ENCODE measurements at places on chromosomes 4 and X.

DNA sequence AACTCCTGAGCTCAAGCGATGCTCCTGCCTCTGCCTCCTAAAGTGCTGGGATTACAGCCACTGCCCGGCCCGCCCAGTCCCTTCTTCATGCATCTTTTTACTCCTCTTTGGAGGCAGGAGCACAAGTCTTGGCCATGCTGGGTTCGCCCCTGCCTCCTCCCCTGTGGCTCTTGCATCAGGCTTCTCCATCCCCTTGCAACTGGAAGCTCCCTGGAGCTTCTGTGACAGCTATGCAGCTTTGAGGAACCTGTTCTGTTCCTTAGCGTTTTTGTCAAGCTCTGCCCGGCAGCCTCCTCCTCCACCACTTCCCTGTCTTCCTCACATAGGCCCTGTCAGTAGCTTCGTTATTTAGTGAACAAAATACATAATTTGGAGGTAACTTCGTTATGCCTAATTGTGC, 73.9 kb downstream of the PSAPL1 start:
- DNase-seq, result no peak

DNA sequence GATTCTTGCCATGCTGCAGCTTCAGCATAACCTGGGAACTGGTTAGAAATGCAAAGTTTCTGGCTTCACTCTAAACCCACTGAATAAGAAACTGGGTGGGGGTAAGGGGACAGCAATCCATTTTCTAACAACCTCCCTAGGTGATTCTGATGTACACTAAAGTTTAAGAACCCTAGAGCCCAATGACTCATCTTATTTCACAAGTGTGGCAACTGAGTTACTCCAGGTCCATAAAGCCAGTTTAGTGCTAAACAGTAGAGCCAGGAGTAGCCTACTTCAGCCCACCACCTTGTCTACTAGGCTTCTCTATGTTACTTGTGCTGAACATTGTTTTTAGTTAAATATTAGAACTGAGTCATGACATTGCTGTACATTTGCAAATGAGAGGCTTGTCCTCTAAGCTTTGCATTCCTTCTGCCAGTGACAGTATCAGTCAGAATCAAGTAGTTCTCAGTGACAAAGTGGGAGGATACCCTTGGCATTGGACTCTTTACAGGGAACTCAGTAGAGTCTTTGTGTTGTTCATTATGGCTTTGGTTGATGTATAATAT, 518.0 kb downstream of the RPA4 start:
- DNase-seq, result peak; percentile 14

GRCh38 chr4:15653864-15654592, 1.1 kb downstream of the FBXL5 start:
- peak; percentile 60 for DNase-seq

DNA sequence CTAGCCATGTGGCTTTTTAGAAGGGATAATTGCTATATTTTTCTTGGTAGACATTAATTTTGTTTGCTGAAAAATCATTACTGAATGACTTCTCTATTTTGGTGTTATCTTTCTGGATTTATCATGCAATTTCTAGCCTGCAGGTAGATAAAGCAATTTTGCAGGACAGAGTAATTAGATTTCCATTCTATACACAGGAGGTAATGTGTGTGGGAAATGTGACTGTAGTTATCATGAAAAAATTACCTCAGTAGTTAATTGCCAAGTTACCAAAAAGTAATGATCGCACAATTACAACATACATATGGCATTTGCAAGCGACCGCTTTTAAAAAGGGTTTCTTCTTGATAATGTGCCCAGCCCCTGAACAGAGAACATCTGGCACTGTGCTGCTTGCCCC, 66.1 kb downstream of the KIT start:
- no peak for DNase-seq

GRCh38 chr4:140046016-140046415, 108.0 kb downstream of the MAML3 start:
- no peak for DNase-seq

DNA sequence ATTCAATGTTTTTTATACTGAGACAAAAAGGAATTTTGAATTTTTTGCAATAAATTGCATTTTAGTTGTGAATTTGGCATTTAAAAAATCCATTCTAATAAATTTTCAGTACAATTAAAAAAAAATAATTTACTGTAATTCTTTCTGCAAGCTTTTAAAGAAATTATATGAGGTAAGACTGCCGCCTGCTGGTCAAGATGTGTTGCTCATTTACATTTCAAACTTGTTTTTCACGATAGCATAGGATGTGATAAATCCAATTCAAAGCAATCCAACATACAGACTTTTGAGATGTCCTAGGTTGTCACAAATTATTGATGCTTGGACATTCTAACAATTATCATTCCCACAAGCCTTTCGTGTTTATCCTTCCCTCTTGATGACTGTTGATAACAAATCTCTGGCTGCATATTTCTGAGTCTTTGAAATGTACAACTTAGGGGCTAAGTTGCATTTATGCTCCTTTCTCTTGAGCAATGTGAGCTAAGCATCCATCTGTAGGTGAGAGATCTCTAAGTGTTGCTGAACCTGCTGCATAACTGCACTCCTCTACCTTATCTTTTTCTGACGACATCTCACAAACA, 21.7 kb upstream of the MFAP3L start:
- DNase-seq, result peak; percentile 64

GRCh38 chrX:71195964-71196649, 26.9 kb upstream of the GJB1 start:
- no peak for DNase-seq

DNA sequence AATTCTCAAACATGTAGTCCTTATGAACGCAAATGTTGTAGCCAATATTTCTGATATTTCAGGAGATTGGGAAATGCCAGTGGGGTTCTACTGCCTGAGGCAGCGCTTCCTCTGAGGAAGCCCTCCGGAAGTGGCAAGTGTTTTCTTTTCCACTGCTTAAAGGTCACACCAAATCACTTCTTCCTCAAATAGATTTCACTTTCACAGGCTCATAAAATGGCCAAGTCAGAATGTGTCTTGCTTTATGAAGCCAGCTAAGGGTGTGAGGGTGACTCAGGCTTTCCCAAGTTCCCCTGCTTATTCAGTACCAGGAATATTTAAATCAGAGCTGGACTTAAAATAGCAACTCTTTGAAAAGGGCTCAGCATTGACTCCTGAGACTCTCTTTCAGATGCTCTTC, 514.2 kb upstream of the DIPK2B start:
- peak; percentile 70 for DNase-seq

GRCh38 chr4:7829652-7830580, 109.7 kb downstream of the AFAP1 start:
- DNase-seq, result no peak

- no peak for DNase-seq
Observed at GRCh38 chr4:44914223-44914622, 187.9 kb upstream of the GNPDA2 start.

- DNase-seq, result peak; percentile 66
Observed at GRCh38 chrX:133254666-133255065, 36.5 kb upstream of the TFDP3 start.

GRCh38 chrX:96455078-96455477, 229.6 kb upstream of the DIAPH2 start:
- no peak for DNase-seq

DNA sequence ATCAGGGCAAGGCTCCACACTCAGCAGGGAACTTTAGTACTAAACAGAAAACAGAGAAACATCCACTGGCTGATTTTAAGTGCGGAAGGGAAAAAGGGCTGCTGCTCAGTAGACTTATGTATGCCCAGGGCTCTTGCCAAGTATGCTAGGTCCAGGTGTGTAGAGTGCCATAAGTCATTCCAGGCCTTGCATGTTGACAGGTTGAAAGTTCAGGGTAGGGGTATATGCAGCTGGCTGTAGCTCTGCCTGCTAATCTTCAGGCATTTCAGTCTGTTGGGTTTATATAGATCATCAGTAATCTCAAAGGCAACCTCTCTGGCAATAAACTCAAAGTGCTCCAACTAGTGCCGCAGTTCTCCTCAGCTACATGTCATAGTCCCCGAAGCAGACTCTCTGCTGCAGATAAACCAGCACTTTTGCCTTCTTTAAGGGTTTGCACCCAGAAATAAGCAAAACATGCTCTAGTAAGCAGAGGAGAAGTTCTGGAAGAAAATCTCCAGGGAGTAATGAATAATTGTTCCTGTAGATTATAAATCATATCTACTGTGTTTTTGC, 134.9 kb upstream of the GRIA3 start:
- DNase-seq, result no peak

GRCh38 chr4:145626623-145626982, 7.4 kb downstream of the MMAA start:
- DNase-seq, result no peak

DNA sequence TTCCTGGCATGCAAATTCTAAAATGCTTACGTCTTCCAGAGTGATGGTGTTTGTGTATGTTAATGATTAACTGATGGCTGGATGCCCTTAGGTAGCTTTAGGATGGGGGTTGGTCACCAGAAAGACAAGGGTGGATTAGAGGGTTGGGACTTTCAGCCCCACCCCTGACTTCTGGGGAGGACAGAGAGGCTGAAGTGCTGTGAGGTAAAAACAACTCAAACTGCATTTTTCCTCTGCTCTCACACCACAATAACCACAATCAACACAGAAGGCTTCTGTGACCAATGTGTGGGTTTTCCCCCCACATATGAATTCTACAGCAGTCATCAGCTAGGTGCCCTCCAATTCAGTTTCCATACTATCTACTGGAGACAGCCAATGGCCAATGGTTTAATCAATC, 18.7 kb upstream of the DDIT4L start:
- DNase-seq, result peak; percentile 17

DNA sequence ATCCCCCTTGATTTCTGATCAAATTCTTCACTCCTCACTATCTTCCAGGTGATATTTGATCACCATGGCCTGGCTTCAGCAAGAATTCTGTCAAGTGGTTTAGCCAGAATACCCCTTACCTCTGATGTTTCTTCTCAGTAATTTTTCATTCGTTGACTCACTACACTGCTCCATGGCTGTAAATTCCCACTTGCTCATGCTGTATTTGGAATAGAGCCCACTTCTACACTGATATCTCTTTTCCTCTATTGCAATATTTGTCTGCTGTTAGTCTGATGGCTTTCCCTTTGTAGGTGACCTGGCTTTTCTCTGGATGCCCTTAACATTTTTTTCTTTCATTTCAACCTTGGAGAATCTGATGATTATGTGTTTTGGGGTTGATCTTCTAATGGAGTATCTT, 73.9 kb upstream of the DIPK2B start:
- peak; percentile 2 for DNase-seq

DNA sequence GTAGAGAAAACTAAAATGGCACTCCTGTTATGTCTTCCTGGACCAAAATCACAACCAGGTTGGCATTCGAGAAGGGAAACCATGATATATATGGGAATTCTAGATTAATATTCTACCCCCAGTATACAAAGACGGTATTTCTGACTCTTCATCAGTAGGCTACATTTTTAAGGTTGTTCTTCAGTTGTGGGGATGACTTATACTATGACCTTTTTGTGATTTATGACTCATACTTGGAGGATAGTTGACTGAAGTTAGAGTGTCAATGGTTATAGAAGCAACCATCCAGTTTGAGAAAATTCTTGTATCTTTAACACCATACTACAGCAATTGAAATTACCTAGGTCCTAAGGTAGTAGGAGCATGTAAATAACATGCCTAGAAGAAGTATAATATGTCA, 49.8 kb upstream of the CYSLTR1 start:
- no peak for DNase-seq

DNA sequence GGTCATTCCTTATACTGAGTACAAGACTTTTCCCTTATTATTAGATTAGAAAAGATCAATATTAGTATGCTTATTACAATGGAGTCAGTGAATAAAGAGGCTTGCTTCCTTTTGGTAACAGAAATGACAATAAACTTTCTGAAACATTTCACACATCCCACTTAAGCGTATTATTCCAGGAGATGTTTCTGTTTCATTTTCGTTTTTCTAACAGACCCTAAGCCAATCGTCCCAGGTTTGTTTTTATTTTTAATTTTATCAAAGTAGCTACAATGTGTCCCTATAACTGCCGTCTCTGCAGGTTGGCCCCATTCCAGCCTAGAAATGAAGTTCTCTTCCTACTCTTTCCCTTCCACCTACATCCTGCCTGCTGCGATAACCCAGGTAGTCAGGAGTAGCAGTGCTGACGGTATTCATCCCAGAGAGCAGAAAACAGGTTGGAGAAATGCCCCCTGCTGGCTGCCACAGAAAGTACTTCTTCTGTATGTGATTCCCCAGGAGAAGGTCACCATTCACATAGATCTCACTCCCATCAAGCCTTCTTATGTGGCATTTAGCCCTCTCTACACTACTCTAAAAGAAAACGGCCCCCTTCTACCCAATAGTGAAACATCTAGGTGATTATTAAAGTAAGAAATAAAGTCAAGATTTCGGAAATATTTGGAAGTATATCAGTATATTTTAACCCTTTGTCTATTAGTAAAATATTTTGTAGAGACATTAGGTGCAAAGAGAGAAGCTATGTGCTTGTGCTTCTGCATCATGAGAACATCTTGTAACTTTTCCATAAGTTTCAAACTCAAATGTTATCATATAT, 40.4 kb downstream of the ENPEP start:
- DNase-seq, result peak; percentile 45

- DNase-seq, result peak; percentile 30
Observed at GRCh38 chrX:80335062-80335830, 85.0 kb upstream of the TENT5D start.

- DNase-seq, result no peak
Observed at GRCh38 chr4:8171984-8172924, 13.6 kb upstream of the ABLIM2 start.

DNA sequence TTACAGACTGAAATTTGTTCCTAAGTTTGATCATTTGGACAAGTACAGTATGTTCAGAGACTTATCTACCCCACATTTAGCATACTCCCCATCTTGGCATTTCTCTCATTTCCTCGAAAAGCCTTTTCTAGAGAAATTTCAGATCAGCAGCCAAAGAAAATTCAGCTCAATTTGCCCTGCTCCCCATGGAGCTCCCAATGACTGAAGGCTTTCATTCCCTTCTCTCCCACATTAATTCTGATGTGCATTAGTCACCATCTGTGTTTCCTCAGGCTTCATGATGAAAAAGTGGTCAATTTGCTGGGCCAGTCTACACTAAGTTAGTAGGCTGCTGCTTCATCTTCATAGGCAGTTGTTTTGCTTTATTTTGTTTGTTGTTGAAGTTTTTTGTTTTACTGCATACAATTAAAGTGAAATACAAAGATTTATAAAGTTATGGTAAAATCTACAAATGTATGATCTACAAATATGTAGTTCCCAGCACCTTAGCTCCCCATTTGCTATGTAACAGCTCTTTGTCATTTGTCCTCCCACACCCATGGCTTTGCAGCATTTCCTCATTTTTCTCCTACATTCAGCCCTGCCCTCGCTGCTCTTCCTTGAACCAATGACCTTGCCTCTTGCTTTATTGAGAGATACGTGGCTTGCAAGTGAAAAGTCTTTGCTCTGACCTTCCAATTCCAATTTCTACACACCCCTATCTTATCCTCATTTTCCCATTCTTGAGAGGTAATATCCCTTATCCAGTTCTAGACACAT, 193.9 kb downstream of the ANAPC10 start:
- DNase-seq, result peak; percentile 49

- DNase-seq, result peak; percentile 47
Observed at GRCh38 chrX:107659768-107660167, 31.5 kb downstream of the PRPS1 start.

DNA sequence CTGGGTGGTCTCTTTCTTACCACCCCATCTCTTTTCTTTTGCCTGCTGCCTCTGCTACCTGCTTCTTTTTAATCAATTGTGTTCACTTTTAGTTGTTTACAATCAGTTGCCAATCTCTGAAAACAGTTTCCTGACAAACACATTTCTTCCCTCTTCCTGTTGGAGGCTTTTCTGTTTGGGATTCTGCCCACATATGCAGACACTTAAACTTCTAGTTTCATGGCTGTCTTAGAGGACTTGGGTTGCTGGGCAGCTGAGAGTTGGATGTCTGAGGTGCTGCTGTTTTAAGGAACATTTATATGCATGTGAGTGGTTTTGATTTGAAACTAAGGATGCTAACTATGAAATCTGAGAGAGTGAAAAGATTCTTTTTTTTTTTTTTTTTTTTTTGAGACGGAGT, 112.3 kb upstream of the LIMCH1 start:
- DNase-seq, result no peak
